ENCODE measurements at places on chromosomes 13 and 19.
A peak's percentile ranks its signal among the peaks of the same experiment; 100 is the strongest.

GRCh38 chr13:30052120-30052519 is 201.7 kb upstream of the UBL3 start:
- no peak for DNase-seq

- DNase-seq = no peak
Observed at GRCh38 chr19:35727053-35727955, 9.5 kb downstream of the KMT2B start.

DNA sequence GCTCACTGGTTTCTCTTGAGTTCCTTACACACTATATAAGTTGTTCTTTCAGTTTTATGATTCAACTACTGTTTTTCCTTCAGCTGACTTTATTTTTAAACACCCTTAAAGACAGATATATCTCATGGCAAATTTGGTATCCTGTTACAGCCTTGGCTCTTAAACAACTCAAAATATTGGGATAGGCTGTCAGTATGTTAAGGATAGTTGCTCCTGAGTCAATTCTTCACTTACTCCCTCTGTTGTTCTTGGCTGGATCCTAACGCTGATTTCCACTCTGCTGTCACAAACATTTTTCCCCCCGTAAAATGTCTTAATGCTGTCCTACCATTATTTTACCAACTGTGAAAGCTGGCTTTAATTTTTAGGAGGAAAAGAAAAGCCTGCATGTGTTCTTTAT is 1.2 kb downstream of the KCNRG start:
- DNase-seq = no peak

DNA sequence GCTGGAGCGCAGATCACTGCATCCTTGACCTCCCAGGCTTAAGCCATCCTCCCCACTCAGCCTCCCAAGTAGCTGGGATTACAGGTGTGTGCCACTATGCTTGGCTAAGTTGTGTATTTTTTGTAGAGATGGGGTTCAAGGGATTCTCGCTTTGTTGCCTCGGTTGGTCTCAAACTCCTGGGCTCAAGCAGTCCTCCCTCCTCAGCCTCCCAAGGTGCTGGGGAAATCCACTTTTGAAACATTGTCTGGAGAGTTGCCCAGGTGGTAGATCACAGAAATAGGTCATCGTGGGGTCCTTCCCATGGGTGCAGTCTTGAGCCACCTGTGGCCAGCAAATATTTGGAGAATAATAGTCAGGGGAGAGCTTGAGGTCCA is 5.2 kb downstream of the LDLR start:
- no peak for DNase-seq

DNA sequence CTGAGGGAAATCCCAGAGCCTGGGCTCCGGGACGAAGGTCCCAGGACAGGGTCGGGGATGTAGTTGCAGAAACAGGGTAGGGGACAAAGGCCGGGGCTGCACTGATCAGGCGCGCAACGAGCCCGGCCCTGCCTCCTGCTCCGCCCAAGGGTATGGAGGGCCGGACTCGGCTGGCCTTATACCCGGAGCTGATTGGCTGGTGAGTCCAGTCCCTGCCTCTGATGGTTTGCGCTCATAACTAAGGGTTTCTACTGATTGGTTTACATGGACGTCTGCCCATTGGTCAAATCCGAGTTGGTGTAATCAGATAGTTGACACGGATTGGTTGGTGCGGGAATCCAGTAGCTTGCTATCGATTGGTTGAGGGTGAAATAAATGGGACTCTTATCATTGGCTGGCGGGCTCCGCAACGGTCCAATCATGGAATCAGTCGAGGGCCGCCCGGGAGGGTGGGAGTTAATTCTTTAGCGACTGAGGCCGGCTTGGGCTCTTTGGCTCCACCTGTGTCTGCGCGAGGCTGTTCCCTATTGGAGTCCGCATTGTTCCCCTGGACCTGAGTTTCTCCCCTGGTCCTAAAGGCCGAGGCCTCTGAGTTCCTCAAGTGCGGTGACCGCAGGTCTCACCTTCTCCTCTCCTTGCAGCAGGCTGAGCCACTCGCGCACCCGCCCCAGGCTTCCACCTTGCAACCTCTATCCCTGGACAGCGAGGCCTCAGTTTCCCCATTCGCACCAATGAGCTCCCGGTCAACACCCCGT is 570 bp upstream of the MPND start:
- DNase-seq = peak; percentile 99

DNA sequence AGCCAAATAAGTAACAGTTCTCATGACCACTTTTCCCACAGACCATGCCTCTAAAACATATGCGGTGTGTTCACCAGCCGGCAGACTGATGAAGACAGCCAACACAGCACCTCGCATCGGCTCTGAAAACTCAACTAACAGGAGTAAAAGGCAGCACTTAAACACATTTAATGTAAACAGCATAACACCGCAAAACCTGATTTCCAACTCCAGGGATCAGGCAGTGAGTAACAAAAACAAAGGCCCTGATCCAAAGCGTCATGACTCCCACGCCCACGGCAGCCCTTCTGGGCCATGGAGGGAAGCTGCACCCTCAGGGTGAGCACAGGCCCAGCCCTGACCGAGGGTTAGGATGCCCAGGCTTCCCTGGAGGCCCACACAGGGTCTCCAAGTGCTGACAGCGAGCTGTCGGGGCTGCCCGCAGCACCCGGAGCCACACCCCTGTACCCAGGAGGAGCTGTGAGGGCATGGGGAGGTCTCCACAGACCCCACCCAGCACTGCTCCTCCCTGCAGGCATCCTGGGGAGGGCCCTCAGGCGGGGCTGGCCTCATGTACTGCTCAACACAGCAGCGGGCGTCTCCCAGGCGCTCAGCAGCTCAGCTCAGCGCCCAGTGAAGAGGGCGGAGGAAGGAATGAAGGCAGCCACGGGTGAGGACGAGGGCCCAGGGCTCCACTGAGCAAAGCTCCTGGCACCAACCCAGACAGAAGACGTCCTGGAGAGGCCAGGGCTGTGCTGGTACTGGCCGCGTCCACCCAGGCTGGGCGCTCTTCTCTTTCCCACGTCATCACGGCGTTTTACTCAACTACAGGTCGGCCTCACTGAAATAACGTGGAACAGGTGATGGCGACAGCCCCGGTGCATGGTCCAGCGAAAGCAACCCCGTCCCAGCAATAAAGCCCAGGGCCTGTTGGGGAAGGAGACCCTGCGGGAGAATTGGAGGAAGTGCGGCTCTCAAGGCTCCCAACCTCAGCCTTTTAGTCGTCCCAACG is 53.7 kb downstream of the RASA3 start:
- DNase-seq = peak; percentile 75

DNA sequence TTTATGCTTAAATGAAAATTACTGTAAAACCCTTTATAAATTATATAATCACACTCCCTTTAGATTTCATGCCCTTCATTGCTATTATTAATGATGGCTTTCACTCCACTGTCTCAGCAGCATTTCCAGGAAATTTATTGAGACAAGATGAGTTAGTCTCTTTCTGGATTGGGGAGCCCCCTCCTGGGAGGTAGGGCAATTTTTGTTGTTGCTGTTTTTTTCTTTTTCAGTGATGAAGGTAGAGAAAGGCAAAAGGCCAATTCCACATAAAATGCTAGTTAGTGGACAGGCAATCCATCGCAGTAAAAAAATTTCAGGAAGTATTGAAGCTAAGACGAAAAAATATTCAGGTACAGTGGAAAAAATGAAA is 80.2 kb downstream of the TEX26 start:
- DNase-seq = peak; percentile 3

DNA sequence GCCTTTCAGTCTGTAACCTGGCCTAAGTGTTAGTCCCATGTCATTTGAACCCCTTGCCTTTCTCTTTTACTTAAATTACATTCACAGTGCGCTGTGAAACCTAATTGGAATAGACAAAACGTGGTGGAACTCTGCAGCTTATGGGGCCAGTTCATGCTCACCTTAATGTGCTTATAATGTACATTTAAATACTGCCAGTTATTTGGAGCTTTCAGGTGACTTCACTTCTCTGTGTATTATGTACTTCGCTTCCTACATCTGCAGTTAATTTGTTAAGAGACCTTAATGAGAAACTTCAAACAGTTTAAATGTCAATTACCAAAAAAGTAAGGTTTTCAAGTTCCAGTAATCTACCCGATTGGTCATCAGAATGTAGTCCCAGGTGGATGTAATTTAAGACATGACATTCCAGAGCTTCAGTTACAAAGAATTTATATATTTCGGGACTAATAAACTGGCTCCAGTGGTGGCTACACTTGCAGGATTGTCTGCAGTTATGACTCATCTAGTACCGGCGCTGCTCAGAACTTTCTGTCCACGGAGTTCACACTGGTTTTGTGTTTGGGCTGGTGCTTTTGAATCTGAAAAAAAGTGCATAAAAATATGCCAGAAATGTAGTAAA is 125.3 kb downstream of the TM9SF2 start:
- DNase-seq = no peak

- no peak for DNase-seq
Observed at GRCh38 chr13:91664039-91664438, 265.6 kb downstream of the GPC5 start.

DNA sequence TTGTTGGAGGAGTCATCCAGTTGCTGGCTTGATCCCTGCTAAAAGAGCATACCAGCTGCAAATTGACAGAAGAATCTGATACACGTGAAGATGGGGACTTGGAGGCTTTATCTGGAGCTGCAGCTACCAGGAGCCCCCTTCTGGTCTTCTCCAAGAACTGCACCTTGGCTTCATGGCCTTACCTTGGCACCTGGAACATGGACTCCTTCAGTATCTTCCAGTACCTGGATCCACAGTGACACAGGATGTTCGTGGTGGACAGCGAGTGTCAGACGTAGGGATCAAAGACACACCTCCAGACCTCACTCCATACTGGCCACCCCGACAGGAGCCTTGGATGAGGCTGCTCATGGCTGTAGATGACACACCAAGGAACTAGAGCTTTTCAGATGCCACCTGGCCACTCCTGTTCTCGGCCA is 9.9 kb upstream of the ACSBG2 start:
- peak; percentile 88 for DNase-seq

GRCh38 chr19:49716154-49716553 is 25.2 kb downstream of the CPT1C start:
- no peak for DNase-seq

DNA sequence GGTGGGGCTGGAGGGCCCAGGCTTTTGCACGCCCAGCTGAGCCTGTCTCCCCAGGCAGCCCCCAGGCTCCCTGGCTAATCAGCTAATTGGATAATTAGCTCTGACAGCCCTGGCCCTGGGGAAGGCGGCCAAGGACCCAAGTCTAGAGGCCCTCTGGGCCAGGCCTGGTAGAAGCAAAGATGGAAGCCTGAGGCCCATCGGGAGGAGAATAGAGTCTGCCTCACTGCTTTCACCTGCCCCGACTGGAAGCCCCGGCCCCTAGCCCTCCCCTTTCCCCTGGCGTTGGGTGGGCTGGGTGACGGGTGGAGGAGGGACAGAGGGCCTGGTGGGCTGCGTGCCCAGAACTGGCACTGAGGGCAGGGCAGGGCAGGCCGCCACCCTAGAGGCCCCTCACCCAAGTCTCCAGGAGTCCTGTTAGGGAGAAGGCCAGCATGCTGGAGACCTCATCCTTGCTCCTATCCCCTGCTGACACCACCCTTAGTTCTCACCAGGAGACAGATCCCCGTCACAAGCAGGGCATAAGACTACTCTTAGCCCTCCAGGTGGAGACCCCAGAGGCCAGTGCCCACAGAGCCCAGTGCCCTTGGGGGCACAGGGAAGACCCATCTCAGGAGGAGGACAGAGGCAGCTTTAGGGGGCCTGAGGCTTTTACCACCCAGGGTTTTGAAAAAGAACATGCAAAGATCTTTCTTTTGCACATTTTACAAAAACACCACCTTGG is 12.0 kb downstream of the LYL1 start:
- DNase-seq = peak; percentile 6

DNA sequence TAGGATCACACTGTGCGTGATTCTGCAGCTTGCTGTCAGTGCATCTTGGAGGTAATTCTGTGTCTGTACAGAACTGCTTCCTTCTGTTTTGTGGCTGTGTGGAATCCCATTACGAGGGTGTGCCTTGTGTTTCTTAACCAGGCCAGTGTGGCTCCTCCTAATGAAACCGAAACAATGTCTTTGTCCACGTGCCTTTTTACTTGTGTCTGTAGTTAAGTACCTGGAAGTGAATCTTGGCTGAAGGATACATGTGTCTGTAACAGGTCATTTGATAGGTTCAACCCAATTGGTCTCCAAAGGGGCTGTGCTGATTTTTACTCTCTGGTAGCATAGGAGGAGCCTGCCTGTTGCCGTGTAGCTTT is 13.1 kb downstream of the NOP53 start:
- DNase-seq = no peak

GRCh38 chr19:584240-585001 is 5.3 kb upstream of the HCN2 start:
- DNase-seq = peak; percentile 62

- DNase-seq = no peak
Observed at GRCh38 chr13:109272595-109273325, 513.6 kb downstream of the IRS2 start.

DNA sequence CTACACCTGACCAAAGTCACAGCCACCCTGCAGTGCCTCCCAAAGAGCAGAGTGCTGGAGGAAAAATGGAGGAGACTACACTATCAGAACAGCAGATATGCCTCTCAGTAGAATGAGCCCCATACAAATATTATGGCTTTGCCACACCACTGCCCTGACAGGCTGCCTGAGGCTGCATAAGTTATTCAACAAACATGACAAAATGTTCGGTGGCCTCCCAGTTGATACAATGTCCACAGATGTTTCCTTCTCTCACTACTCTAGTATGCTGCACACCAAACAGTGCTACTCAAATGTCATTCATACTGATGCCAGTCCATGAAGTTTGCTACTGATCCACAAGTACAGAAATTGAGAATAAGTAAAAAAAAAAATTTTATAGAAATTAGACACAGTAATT is 41.0 kb downstream of the N4BP2L2 start:
- DNase-seq = no peak

DNA sequence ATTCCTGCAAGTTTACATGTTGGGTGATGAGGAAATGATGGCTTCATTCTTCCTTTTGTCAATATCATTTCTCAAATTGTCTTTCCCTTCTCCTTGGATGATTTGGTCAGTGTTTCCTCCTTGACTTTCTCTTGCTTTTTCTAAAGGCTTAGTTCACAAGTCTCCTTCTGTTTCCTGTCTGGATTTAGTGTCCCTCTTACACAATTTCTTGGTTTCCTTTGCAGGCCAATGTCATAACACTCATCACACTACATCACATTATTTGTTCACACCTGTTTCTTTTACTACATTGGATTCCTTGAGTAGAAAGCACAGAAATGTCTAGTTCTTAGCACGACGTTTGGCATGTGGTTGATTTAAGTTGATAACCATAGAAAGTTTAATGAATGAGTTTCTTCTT is 490.7 kb downstream of the TDRD3 start:
- DNase-seq = no peak

- no peak for DNase-seq
Observed at GRCh38 chr13:92574499-92574898, 652.1 kb upstream of the GPC6 start.

- DNase-seq = no peak
Observed at GRCh38 chr13:24269821-24270220, 39.6 kb upstream of the C1QTNF9 start.

- DNase-seq = no peak
Observed at GRCh38 chr19:45508417-45508860, 1.2 kb downstream of the VASP start.
